ENCODE measurements at places on chromosomes 5 and 9. TPM values are rescaled to one million over a fixed set of nuclear protein-coding genes. Genes with fewer than 3 reads are reported as not detected.

The PANK3 gene
- total RNA-seq = 56.0 TPM

The ARID3C gene
- total RNA-seq = 0.18 TPM

The CER1 gene
- total RNA-seq = not detected

The CRHBP gene
- total RNA-seq = 0.45 TPM

The EMB gene
- 139 TPM for total RNA-seq

The XPA gene
- 16.1 TPM for total RNA-seq

The RETREG1 gene
- 48.0 TPM for total RNA-seq

The DMRTA1 gene
- not detected for total RNA-seq

The ASPN gene
- total RNA-seq = not detected

The PAPPA gene
- total RNA-seq = not detected

The FEM1C gene
- total RNA-seq = 15.1 TPM

The CD274 gene
- total RNA-seq = 10.7 TPM

The BARX1 gene
- total RNA-seq = 0.46 TPM

The SVEP1 gene
- total RNA-seq = not detected

The LCN9 gene
- total RNA-seq = not detected

The NR5A1 gene
- total RNA-seq = not detected

The ANKH gene
- total RNA-seq = 65.4 TPM

The IFNA2 gene
- not detected for total RNA-seq

The ASS1 gene
- total RNA-seq = 4.8 TPM

The RPL37 gene
- total RNA-seq = 2,413 TPM

The TNPO1 gene
- total RNA-seq = 68.1 TPM

The IL5 gene
- total RNA-seq = 0.48 TPM

The TOMM5 gene
- 75.6 TPM for total RNA-seq

The FOXD4L3 gene
- total RNA-seq = not detected

The LIX1 gene
- not detected for total RNA-seq

The ARHGEF39 gene
- total RNA-seq = 14.5 TPM

The IL4 gene
- 0.55 TPM for total RNA-seq

The ZNF782 gene
- total RNA-seq = 5.5 TPM

The PLK2 gene
- 2.5 TPM for total RNA-seq

The SOHLH1 gene
- total RNA-seq = not detected

The DNAI1 gene
- not detected for total RNA-seq

The HRH2 gene
- 36.1 TPM for total RNA-seq

The QRFP gene
- total RNA-seq = not detected

The CRAT gene
- 15.5 TPM for total RNA-seq

The BHMT2 gene
- total RNA-seq = not detected

The HK3 gene
- not detected for total RNA-seq

The PCDHA10 gene
- total RNA-seq = not detected

The MSX2 gene
- total RNA-seq = not detected

The SHC3 gene
- not detected for total RNA-seq

The CNTNAP3B gene
- total RNA-seq = not detected

The SPACA9 gene
- total RNA-seq = 1.3 TPM

The OR1J2 gene
- not detected for total RNA-seq

The FST gene
- total RNA-seq = 0.15 TPM

The TAF11L10 gene
- total RNA-seq = not detected

The PCDHGA11 gene
- total RNA-seq = not detected

The KIF12 gene
- not detected for total RNA-seq

The COL5A1 gene
- 0.14 TPM for total RNA-seq
